ENCODE measurements at places on chromosomes 5 and 9.
A peak's percentile ranks its signal among the peaks of the same experiment; 100 is the strongest.

DNA sequence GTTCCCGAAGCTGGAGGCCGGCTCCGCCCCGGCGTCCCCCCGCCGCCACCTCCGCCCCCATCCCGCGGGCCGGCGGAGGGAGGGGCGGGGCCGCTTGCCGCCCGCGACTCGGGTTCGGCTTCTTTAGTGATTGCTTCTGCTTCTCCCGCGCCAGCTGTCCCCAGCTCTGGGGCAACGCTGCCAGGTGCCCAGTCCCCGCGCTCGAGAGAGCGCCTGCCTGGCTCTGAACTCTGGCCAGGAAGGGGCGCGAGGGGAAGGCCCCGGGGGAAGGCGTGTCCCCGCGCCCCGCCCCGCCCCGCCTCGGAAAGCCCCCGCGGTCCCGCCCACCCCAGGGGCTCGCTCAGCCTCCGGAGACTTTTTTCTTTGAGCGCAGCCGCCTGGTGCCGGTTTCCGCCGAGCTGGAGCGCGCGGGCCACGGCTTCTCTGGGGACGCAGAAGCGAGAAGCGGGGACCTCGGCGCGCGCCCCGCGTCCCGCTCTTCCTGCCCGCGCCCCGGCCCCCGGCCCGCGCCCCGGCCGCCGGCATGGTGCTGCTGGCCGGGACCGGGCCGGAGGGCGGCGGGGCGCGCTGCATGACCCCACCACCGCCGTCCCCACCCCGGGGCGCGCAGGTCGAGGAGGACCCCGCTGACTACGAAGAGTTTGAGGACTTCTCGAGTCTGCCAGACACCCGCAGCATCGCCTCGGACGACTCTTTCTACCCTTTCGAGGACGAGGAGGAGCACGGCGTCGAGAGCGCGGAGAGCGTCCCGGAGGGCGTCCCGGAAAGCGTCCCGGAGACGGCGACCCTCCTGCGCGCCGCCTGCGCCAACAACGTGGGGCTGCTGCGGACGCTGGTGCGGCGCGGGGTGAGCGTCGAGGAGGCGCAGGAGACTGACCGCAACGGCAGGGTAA lies at the start of gene ANKRD33B:
Gene ANKRD33B, plus strand, starts transcription at position 126 of the 893 bp plus-strand sequence. Its CDS starts 398 bp downstream, at position 524.
- DNase-seq = no peak

- DNase-seq = no peak
These were observed 26.7 kb downstream of the TMEM174 start for GRCh38 chr5:73199671-73200070.

GRCh38 chr9:8946461-8946860 lies 1146.9 kb upstream of the DMAC1 start:
- DNase-seq = no peak

DNA sequence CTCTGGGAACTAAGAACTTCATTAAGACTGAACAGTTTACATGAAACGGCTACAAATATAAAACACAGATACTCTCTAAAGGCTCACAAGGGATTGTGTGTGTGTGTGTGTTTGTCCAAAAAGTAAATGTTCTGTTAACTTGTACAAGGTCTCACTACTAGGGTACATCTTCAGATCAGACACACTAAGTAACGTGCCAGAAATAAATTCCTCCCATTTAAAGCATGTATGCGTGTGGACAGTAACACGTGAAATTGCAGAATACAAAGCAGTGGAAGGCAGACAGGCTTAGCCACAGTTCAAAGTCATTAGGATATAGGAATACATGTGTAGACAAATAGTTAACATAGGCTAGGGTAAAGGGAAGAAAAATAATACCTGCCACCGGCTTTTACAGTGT lies 1.8 kb downstream of the BNC2 start:
- no peak for DNase-seq

DNA sequence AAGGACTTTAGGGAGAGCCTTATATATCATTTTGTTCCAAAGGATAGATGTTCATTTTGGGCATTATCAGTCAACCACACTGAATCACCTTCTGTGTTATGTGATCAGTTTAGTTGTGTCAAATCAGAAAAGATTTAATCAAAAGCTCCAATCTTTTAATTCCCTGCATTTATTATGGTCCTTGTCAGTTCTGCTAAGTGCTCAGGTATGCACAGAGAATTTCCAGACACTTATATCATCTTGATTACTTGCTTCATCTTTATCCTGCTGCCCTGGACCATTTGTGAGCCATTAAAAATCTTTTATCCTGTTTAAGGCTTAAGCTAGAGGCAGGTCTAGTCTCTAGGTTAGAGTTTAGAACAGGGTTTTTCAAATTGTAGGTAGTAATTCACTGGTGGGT lies 179.1 kb downstream of the CWC27 start:
- no peak for DNase-seq

DNA sequence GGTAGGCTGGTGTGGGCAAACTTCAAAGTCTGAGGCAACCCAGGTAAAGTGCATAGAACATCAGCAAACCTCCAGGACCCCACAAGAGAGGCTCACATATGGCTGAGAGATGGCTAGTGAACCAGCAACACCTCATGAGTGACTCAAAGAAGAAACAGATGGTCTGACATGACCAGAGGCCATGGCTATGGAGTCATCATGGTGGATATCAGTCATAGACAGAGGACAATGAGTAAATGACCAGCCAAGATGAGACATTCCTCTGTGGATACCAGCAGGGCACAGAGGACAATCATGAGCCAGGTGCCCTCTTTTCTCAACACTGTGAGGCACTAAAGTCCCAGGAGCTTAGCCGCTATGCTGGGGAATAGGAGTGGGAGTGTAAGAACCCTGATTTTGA lies 180.8 kb downstream of the RASEF start:
- DNase-seq = no peak

- DNase-seq = no peak
These were observed 19.7 kb downstream of the PTTG1 start for GRCh38 chr5:160441311-160441781.

DNA sequence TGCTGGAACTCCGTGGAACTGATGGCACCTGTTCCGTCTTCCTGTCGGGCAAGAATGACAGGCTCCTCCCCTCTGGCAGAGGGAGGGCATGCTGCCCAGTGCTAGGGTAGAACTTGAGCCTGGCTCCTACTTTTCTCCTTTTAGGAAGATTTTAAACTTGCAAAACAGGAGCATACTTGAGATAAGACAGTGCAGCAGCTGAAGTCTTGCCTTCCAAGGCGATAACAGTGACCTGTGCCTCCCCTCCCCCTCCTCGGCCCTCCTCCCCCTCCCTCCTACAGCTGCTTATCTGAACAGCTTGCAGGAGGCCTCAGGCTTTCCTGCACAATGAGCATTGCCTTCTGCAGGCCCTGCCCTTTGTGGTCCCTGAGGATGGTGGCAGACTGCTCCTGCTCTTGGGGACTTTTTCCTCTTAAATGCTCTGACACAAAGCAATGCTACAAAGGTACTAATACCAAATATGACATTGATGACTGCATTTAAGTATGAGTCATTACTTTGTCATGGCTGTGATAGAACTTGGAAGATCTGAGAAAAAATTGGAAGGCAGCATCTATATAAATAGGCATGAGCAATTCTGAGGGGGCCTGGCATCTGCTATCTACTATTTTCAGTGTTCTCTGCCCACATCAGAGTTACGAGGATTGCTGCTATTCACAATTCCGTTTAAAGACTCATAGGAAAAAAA lies 2.0 kb downstream of the GADD45G start:
- DNase-seq = no peak

DNA sequence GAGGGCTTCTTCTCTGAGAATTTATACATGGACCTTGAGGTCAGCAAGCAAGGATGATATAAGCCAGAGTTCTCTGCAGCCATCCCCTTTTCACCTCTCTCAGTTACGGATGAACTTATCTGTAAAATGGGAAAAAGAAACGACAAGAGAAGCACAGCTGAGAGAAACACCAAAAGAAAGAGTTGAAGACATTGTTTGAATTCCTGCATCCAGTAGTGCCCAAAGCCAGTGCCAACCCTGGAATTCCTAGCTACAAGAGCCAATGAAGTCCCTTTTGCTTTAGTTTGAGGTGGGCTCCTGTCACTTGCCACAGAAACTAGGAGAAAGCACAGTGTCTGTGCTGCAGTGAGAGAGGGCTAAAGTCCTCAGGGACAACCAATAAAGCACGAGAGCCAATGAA lies 6.6 kb upstream of the MOB3B start:
- DNase-seq = no peak

- DNase-seq = no peak
These were observed 44.0 kb downstream of the C9orf85 start for GRCh38 chr9:71955300-71955915.

DNA sequence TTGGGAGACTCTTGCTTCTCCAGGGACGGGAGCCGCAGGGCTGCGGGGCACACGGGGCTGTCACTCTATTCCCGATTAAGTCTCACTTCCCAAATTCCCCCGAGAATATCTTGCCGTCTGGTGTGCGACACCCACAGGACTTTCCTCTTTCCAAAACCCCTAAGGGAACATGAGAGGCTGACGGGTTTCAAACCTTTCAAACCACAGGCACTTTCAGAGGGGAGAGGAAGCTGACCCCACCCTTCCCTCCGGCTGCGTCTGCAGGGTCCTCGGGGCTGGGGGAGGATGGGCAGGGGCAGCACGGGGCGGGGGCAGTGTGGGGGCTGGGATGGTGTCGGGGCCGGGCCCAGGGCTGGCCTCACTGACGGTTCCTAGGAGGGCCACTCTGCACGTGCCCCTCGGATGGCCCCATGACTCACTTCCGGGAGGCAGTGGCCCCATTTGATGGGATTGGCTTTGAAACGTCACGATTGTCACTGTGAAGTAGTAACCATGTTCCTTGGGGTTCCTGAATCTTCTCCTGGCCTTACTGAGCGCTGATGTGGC lies 38.2 kb downstream of the SLC9A3 start:
- DNase-seq = no peak

DNA sequence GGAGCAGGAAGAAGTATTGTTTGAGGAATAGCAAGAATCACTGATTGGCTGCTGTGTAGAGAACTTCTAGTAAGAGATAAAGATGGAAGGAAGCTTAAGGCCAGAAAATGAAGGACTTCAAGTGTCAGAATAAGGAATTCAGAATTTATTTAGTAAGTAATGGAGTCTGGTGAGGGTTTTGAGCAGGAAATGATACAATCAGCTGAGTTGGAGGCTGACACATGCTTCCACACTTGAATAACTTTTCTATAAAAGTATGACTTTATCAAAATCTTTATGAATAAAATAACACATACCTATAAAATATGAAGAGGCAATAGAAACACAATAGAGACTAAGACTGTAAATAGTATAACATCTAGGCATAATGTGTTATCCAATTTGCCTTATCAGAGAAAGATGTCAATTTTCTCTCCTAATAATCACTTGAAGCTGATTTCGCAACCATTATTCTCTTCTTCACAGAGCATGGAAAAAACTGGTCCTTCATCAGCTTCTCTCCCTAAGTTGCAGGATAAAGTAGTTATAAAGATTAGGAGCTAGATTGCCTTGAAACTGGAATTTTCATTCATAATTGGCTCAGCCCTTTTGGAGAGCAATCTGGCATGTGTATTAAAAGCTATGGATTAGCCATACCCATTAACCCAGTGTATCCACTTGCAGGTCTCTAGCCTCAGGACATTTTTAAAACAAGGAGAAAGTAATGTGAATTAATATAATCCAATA lies 143.4 kb downstream of the ZNF608 start:
- no peak for DNase-seq

- DNase-seq = no peak
These were observed 2.4 kb upstream of the IL7R start for GRCh38 chr5:35854248-35854647.

DNA sequence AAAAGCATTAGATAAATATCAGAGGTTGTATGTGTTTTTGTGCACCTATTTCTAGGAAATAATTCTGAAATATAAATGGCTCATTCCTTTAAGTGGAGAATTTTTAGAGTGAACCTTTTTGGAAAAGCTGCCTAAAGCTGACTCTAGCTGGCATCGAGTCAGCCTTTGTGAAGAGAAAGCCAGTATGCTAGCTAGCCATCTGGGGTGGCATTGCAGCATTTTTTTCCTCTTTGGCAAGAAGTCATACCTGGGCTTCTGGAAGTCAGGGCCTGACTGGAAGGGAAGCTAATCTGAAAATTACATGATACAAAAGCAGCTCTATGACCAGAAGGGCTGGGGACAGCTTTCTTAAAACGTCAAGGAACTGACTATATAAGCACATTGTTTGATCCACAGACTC lies 19.7 kb downstream of the ANP32B start:
- DNase-seq = no peak

GRCh38 chr9:27428551-27428950 lies 95.5 kb upstream of the IFNK start:
- no peak for DNase-seq

GRCh38 chr5:167332309-167332708 lies 959.1 kb upstream of the WWC1 start:
- DNase-seq = no peak

- no peak for DNase-seq
These were observed 143.9 kb upstream of the LHFPL2 start for GRCh38 chr5:78792345-78793055.

DNA sequence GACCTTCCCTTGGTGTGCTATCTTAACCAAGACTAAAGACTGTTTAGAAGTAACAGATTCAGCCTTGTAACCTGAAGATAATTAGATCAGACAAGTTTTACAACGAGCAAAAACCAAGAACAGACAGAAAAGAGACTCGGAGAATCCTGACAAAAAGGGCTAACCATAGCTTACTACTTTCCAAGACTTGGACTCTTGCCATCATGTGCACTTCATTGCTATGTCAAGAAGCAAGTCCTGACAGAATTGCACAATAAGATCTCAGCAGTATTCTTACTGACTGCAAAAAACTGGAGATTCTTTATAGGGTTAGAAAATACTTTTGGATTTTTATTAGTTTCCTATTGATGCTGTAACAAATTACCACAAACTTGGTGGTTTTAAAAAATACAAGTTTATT lies 1539.0 kb upstream of the NUDT12 start:
- DNase-seq = no peak

DNA sequence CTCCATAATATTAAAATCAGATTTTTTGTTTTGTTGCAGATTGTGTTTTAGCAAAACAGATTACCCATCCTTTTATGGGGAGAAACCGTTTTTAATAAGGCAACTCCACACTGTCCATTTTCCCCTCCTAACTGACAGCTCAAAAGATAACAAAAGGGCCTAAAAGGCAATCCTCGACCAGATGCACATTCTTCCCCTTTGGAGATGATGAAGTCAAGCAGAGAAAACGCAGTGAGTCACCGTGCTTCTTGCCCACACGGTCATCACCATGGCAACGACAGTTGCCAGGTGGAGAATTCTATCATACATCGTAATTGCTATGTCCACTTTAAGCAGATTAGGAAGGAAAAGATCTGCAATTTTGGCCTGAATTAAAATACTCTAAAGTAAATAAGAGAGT lies 96.4 kb downstream of the DIRAS2 start:
- peak; percentile 8 for DNase-seq

- DNase-seq = no peak
These were observed 1.2 kb downstream of the LHX6 start for GRCh38 chr9:122227575-122227900.

GRCh38 chr5:44646016-44646415 lies 162.7 kb upstream of the MRPS30 start:
- no peak for DNase-seq
